NCI-H2029 treated with DMSO at 0.1 percent for 48 hours (cell line): ENCODE measurements at places on chromosomes 3 and 15.

GRCh38 chr3:193883551-193883950, 252.4 kb upstream of the HES1 start:
- DNase-seq, result no peak

DNA sequence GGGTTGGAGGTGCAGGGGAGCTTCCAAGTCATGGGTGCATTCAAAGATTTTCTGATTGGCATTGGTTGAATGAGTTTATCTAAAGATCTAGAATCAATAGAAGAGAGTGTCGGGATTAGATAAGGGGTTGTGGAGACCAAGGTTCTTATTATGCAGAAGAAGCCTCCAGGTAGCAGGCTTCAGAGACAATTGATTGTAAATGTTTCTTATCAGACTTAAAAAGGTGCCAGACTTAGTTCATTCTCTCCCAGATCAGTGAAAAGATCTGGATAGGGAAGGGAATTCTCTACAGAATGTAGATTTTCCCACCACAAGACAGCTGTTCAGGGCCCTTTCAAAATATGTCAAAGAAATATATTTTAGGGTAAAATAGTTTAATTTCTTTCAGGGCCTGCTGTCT, 129.5 kb downstream of the LIPC start:
- DNase-seq, result no peak

DNA sequence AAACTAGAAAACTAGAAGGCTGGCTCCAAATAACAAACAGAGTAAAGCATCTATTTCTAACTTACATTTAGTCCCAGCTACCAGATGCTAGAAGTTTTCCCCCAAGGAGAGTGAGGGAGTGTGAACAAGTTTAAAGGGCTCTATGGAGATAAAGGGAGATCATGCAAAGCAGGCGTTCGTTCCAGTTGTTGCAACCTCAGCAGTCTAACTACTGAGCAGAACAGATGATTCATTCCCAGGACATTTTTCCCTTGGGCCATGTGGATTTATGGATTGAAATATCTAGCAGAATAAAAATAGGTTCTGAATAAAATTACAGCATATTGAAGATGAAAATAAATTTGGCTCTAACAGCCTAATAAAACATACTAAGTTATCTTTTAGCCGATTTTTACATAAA, 154.8 kb upstream of the TTC14 start:
- no peak for DNase-seq

GRCh38 chr3:160227419-160227818, 2.2 kb downstream of the C3orf80 start:
- DNase-seq, result no peak

- DNase-seq, result no peak
Observed at GRCh38 chr3:53919741-53920140, 28.1 kb upstream of the SELENOK start.

DNA sequence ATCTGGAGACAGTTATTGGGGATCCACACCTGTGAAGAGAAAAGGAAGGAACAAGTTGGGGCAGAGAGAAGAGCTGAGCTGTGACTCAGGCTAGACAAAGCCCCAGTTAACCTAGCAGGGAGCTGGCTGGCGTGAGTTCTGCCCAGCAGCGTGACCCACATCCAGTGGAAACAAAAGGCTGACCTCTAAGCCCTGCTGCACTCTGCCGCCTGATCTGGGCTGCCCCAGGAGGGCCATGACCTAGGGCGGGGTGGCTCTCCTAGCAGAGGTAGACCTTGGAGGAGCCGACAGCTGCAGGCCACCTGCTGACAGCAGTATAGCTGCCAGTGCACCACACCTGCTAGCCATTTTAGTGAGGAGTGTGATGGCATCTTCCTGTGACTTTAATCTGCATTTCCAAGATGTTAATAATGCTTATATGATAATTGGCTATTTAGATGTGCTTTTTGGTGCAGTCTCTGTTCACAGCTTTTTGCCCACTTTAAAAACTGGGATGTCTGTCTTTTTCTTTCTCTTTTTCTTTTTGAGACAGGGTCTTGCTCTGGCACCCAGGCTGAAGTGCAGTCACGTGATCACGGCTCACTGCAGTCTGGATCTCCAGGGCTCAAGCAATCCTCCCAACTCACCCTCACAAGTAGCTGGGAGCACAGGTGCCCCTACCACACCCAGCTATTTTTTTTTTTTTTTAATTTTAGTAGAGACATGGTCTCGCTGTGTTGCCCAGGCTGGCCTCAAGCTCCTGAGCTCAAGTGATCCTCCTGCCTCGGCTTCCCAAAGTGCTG, 78.1 kb downstream of the LSM3 start:
- no peak for DNase-seq
